ENCODE measurements at places on chromosomes 6 and 20. TPM values are rescaled to one million over a fixed set of nuclear protein-coding genes. Genes with fewer than 3 reads are reported as not detected.

TP53TG5 gene
- total RNA-seq, result not detected

GRCh38 chr20:32235331-32236047 is 27.8 kb downstream of the POFUT1 start:
- no peak overlapping the region for H3K4me3 ChIP-seq
- peaks cover 58% of the 10 kb centered on the region for H3K36me3 ChIP-seq
- peaks cover 27% of the 10 kb centered on the region for H3K4me1 ChIP-seq
- DNase-seq, result no peak
- H3K27me3 ChIP-seq, result no peaks in the 10 kb centered on the region
- no peak overlapping the region for H3K27ac ChIP-seq

- H3K27ac ChIP-seq, result no peak overlapping the region
- H3K4me1 ChIP-seq, result peaks cover 2% of the 10 kb centered on the region
- no peaks in the 10 kb centered on the region for H3K27me3 ChIP-seq
- no peaks in the 10 kb centered on the region for H3K36me3 ChIP-seq
These were observed 29.7 kb downstream of the MAP7 start for GRCh38 chr6:136520517-136520916.

CTAGE9 gene
- not detected for total RNA-seq

GRCh38 chr6:137869549-137870307 is 2.7 kb downstream of the TNFAIP3 start:
- peak overlapping the region; percentile 28 for H3K27ac ChIP-seq
- H3K27me3 ChIP-seq, result no peaks in the 10 kb centered on the region
- peaks cover 14% of the 10 kb centered on the region for H3K36me3 ChIP-seq
- no peak for DNase-seq

DNA sequence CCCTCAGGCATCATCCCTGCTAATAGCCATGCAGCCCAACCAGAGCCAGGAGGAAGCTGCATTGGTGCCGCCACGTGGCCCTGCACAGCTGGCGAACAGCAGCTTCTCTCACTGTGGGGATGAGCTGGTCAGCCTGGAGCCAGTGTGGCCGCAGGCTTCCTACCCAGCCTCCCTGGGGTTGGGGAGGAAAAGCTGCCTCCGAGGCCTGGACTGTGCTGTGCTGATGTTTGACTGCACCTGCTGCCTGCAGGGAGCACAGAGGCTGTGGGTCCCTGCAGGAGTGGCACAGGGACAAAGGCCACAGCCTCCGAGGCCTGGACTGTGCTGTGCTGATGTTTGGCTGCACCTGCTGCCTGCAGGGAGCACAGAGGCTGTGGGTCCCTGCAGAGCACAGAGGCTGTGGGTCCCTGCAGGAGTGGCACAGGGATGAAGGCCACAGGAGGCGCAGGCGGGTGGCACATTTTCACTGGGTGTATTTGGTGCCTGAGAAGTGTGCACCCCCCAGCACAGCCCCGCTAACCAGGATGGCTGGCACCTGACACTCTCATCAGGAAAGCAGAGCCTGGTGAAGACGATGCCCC is 83.9 kb downstream of the DLL1 start:
- DNase-seq, result no peak
- no peaks in the 10 kb centered on the region for H3K36me3 ChIP-seq
- H3K27ac ChIP-seq, result no peak overlapping the region
- H3K4me3 ChIP-seq, result no peak overlapping the region
- H3K27me3 ChIP-seq, result peaks cover 23% of the 10 kb centered on the region

DNAH8 gene
- total RNA-seq, result 0.03 TPM

DNA sequence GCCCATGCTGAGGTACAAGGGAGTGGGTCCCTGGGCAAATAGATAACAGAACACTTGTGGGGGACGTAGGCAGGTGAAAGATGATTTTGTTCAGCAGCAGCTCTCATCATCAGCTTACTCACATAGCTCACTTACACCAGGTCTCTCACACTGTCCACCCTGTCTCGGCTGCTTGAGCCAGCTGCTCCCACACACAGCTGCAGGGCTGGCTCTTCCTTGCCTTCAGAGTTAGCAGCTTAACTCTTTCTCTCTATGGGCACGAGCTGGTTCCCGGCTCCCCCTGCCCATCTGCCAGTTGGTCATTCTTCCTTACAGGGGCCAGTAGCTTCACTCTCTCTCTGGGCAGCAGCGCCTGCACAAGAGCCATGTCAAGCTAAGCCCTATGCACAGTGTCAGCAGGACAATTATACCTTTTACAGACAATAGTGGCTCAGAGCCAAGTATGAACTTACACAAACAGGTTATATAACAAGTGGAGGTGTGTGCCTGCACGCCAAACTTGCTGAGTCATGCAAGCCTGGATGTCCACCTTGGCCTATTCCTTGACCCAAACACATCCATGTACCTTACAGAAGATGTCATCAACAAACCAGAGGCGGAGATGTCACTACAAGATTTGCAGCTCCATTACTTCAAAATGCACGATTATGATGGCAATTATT is 18.7 kb downstream of the ZNF391 start:
- DNase-seq, result no peak
- H3K27ac ChIP-seq, result no peak overlapping the region
- no peaks in the 10 kb centered on the region for H3K4me1 ChIP-seq
- H3K36me3 ChIP-seq, result no peaks in the 10 kb centered on the region
- H3K27me3 ChIP-seq, result no peaks in the 10 kb centered on the region
- H3K4me3 ChIP-seq, result no peak overlapping the region

- H3K36me3 ChIP-seq, result peaks cover 24% of the 10 kb centered on the region
- no peak overlapping the region for H3K27ac ChIP-seq
- no peaks in the 10 kb centered on the region for H3K27me3 ChIP-seq
These were observed 183.7 kb downstream of the SYNE1 start for GRCh38 chr6:152453421-152453820.

UNC5CL gene
- 1.1 TPM for total RNA-seq

AURKA gene
- 2.5 TPM for total RNA-seq

DNA sequence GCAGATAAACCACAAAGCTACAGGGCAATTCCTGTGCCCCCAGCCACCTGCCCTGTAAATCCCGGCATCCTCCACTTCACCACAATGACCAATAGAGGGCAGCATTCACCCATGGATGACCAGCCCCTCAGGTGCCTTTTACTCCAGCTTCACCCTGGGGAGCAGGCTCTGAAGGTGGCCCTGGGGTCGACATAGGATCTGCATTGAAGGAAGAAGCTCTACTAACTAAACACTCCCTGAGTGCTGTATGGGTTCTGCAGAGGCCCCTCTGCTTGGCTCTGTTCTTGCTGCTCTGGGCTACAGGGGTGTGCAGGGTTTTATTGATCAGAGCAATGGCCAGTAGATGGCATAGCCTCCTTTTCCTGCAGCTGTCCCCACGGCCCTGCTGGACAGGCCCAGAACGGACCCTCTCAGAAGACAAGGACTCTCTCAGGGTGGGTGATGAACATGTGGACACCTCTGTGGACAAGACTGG is 20.3 kb downstream of the CST4 start:
- H3K27me3 ChIP-seq, result no peaks in the 10 kb centered on the region
- DNase-seq, result no peak
- H3K27ac ChIP-seq, result no peak overlapping the region
- no peaks in the 10 kb centered on the region for H3K36me3 ChIP-seq

DNA sequence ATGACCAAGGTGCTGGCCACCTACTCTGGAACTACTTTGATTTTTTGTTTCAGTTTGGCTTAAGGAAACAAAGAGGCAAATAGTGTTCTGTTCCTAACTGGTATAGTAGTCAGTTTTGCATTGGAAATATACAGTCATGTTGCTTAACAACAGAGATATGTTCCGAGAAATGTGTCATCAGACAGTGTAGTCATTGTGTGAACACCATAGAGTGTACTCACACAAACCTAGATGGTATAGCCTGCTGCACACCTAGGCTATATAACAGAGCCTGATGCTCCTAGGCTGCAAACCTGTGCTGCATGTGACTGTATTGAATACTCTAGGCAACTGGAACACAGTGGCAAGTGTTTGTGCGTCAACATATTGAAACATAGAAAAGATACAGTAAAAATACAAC is 80.4 kb downstream of the ARID1B start:
- H3K4me3 ChIP-seq, result no peak overlapping the region
- no peaks in the 10 kb centered on the region for H3K36me3 ChIP-seq
- no peak overlapping the region for H3K27ac ChIP-seq

IL20RA gene
- total RNA-seq, result 10.9 TPM

MEI4 gene
- not detected for total RNA-seq

PPIL6 gene
- 10.6 TPM for total RNA-seq

DNA sequence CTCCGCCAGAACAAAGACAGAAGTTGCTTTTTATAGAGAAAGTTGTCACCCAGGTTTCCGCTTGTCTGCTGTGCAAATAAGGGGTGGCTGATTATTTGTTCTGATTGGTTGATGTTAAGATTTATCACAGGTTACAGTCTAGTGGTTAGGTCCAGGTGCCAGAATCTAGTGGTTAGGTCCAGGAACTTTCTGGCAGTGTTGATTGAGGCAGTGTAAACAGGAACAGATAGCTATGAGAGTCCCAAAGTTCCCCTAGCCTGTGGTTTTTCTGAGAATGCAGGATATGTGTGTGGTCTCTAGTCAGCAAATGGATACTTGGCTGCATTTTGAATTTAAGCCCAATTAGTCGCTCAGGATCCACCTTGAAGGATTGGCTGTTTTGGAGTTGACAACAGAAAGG is 148.0 kb downstream of the TMEM200A start:
- peaks cover 7% of the 10 kb centered on the region for H3K4me1 ChIP-seq
- DNase-seq, result no peak
- H3K36me3 ChIP-seq, result no peaks in the 10 kb centered on the region
- no peaks in the 10 kb centered on the region for H3K27me3 ChIP-seq
- no peak overlapping the region for H3K4me3 ChIP-seq
- H3K27ac ChIP-seq, result no peak overlapping the region

GRCh38 chr6:2960935-2961334 is 10.4 kb downstream of the SERPINB6 start:
- H3K27ac ChIP-seq, result peak overlapping the region; percentile 66
- H3K4me1 ChIP-seq, result peaks cover 77% of the 10 kb centered on the region
- no peak overlapping the region for H3K4me3 ChIP-seq
- H3K36me3 ChIP-seq, result peaks cover 14% of the 10 kb centered on the region
- no peak for DNase-seq

- no peaks in the 10 kb centered on the region for H3K27me3 ChIP-seq
- no peaks in the 10 kb centered on the region for H3K4me1 ChIP-seq
- H3K27ac ChIP-seq, result no peak overlapping the region
- no peak overlapping the region for H3K4me3 ChIP-seq
These were observed 658.8 kb upstream of the CHD6 start for GRCh38 chr20:42276718-42277602.

C20orf144 gene
- total RNA-seq, result not detected

DNA sequence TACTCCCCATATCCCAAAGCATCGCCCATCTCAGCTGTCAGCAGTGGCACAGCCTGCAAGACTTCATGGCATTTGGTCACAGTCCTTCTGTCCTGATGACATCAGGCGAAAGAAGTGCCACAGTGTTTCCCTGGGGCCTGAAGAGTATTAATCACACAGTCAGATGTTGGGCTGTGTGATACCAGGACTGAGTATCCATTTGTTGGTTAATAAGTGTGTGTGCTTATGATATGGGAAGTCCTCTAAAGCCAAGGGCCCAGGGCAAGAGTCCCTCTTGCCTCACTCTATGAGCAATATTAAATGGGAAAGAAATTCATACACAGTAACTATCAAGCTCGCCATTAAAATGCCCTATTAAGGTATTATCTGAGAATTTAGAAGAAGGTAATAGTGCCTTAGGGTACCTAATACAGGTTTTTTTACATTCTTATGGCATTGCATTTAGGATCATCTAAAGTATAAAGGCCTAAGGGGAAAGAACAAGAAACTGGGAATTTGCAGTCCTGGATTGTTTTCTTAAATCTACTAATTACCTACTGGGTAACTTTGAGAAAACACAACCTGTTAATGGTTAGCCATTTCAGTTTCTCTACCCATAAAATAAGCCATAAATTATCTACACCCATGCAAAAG is 204.1 kb upstream of the PREP start:
- no peak overlapping the region for H3K4me3 ChIP-seq
- no peaks in the 10 kb centered on the region for H3K27me3 ChIP-seq
- no peaks in the 10 kb centered on the region for H3K36me3 ChIP-seq
- DNase-seq, result no peak

EFCAB8 gene
- total RNA-seq, result 0.30 TPM

- peak overlapping the region; percentile 95 for H3K4me3 ChIP-seq
- no peaks in the 10 kb centered on the region for H3K27me3 ChIP-seq
- peaks cover 59% of the 10 kb centered on the region for H3K4me1 ChIP-seq
- peaks cover 45% of the 10 kb centered on the region for H3K36me3 ChIP-seq
- H3K27ac ChIP-seq, result peak overlapping the region; percentile 94
- no peak for DNase-seq
These were observed 635 bp downstream of the FLOT1 start for GRCh38 chr6:30741789-30742315.

GRCh38 chr6:156513504-156513903 is 263.7 kb upstream of the ARID1B start:
- no peak overlapping the region for H3K4me3 ChIP-seq
- DNase-seq, result no peak
- no peaks in the 10 kb centered on the region for H3K4me1 ChIP-seq
- no peaks in the 10 kb centered on the region for H3K27me3 ChIP-seq
